ENCODE measurements at places on chromosomes 6 and 20.
A peak's percentile ranks its signal among the peaks of the same experiment; 100 is the strongest.

DNA sequence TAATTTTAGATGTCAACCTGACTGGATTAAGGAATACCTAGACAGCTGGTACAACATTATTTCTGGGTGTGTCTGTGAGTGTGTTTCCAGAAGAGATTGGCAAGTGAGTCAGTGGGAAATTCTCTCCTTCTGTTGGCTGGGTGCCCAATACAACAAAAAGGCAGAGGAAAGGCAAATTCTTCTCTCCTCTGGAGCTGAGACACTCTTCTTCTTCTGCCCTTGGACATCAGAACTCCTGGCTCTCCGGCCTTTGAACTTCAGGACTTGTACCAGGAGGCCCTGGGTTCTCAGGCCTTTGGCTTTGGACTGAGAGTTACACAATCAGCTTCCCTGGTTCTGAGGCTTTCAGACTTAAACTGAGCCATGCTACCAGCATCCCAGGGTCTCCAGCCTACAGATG lies 7.8 kb upstream of the BTN3A1 start:
- no peak for DNase-seq

- DNase-seq, result no peak
These were observed 133.1 kb downstream of the ALDH8A1 start for GRCh38 chr6:134816780-134817179.

DNA sequence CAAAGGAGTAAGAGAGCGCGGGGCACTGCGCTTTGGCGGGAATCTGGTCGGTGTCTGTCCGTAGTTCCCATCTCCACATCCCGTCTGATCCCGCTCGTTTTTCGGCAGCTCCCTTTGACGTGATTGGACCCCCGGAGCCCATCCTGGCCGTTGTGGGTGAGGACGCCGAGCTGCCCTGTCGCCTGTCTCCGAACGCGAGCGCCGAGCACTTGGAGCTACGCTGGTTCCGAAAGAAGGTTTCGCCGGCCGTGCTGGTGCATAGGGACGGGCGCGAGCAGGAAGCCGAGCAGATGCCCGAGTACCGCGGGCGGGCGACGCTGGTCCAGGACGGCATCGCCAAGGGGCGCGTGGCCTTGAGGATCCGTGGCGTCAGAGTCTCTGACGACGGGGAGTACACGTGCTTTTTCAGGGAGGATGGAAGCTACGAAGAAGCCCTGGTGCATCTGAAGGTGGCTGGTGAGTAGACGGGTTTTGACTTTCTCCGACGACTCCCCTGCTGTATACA lies 1.4 kb downstream of the BTN1A1 start:
- DNase-seq, result peak; percentile 37

- DNase-seq, result no peak
These were observed 824.8 kb upstream of the FLRT3 start for GRCh38 chr20:15162079-15162647.

- DNase-seq, result no peak
These were observed 30.8 kb downstream of the METTL24 start for GRCh38 chr6:110327391-110327790.

DNA sequence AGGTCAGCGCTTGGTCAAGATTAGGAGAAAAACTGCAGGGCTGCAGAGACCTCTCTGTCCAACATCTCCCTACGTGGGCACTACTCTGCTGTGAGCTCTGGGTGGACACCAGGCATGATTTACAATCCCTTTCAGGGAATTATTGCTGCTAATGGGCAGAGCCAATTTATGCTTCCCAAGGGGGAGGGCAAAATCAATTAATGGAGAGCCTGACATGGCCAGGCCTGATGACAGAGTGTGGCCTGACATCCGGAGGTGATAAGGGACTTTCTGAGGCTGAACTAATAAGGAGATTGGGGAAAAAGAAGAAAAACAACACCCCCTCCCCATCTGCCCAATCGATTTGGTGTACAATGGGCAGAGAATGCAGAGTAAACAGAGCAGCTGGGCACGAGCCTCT lies 5.0 kb upstream of the KCNK16 start:
- DNase-seq, result no peak

GRCh38 chr20:56637576-56637975 lies 8.5 kb downstream of the TFAP2C start:
- no peak for DNase-seq

DNA sequence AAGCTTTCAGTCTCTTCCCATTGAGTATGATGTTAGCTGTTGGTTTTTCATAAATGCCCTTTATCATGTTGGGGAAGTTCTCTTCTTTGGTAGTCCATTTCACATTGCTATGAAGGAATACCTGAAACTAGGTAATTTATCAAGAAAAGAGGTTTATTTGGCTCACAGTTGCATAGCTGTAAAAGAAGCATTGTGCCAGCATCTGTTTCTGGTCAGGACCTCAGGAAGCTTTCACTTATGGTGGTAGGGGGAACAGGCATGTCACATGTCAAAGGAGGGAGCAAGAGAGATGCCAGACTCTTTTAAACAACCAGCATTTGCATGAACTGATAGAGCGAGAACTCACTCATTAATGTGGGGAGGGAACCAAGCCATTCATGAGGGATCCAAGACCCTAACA lies 48.0 kb upstream of the MAPK13 start:
- DNase-seq, result no peak

GRCh38 chr6:136846046-136846445 lies 23.7 kb downstream of the PEX7 start:
- DNase-seq, result no peak

DNA sequence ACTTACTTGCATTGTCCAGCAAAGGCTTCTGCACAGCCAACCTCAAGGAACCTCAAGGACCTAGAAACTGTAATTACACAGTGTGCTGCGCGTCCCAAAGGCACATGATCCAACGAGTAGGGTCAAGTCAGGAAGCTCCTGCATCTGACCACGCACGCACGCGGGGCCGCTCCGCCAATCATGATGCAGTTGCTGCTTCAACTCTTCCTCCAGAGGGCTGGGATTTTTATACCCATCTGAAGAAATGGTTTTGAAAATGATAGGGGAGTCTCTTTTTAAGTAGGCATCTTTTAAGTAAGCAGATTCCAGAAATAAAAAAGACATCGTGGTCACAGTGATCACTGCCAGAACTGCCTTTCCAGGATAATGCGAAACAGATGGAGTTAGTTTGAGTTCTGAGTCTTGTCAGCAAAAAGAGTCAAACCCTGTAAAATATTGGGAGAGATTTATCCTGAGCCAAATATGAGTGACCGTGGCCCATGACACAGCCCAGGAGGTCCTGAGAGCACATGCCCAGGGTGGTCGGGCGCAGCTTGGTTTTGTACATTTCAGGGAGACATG lies 34.0 kb downstream of the KIF25 start:
- DNase-seq, result no peak

DNA sequence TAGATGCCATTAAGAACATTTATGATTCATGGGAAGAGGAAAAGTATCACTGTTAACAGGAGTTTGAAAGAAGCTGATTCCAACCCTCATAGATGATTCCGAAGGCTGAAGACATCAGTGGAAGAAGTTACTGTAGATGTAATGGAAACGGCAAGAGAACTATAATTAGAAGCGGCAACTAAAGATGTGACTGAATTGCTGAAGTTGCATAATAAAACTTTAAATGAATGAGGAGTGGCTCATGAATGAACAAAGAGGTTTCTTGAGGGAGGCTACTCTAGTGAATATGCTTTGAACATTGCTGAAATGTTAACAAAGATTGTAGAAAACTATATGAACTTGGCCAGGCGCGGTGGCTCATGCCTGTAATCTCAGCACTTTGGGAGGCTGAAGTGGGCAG lies 84.1 kb downstream of the PHIP start:
- no peak for DNase-seq

- DNase-seq, result no peak
These were observed 191.6 kb downstream of the ADAT2 start for GRCh38 chr6:143258945-143259344.

- DNase-seq, result no peak
These were observed 29.7 kb downstream of the MC3R start for GRCh38 chr20:56278196-56278595.

- no peak for DNase-seq
These were observed 155.4 kb upstream of the BMP2 start for GRCh38 chr20:6611911-6612605.

GRCh38 chr6:143700684-143701348 lies 23.1 kb downstream of the PHACTR2 start:
- no peak for DNase-seq

- DNase-seq, result no peak
These were observed 10.9 kb downstream of the TPBG start for GRCh38 chr6:82374516-82374915.

GRCh38 chr20:59184880-59185447 lies 21.3 kb downstream of the ZNF831 start:
- DNase-seq, result no peak

GRCh38 chr6:24673625-24674024 lies 6.7 kb downstream of the ACOT13 start:
- no peak for DNase-seq

DNA sequence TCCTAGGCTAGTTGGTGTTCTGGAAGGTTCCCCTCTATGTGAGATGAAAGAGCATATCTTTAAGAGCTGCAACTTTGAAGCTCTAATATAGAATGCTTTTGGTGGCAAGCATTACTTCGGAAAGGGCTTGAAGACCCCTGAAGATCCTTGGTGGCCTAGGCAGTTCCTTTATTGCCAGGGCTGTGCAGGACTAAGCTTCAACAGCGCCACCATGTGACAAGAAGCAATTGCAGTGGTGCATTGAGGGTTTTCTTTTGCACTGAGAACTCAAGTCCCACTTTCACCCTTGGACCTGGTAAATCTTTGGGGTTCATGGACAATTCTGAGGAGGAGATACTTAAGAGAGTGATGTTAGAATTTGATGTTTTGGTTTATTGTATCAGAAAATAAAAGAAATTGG lies 237.4 kb upstream of the GMDS start:
- DNase-seq, result no peak

DNA sequence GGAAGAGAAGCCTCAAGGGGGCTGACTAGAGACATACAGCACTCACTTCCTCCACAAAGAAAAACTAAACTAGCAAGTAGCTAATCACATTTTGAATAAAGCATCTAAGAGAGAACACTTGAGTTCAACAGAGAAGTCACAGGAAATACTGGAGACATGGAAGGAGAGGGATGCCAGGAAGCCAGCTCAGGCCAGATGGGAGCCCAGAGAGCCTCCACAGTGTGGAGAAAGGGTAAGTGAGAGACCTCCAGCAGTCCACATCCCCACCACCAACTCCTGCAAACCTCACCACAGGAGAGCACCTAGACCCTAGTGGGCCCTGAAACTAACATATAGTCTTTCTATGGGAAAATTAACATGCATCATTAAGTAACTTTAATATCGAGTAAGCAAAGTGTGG lies 79.2 kb downstream of the EPM2A start:
- no peak for DNase-seq

DNA sequence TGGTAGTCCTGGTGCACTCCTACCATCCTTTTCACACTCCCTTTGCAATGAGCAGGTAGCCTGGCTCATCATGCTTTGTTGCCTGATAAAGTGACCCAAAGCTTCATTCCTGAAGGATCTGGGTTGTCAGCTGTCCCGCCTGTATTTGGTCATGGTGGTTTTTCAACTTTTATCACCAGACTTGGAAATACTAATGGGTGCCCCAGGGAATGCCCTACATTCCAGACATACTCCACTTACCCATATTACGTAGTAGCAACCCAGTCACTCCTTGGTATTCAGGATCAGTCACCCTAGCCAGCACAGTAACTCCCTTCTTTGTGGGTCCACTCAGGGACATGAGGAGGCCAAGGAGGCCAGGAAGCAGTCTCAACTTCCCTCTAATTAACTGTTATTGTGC lies 199.2 kb downstream of the MAFB start:
- no peak for DNase-seq

DNA sequence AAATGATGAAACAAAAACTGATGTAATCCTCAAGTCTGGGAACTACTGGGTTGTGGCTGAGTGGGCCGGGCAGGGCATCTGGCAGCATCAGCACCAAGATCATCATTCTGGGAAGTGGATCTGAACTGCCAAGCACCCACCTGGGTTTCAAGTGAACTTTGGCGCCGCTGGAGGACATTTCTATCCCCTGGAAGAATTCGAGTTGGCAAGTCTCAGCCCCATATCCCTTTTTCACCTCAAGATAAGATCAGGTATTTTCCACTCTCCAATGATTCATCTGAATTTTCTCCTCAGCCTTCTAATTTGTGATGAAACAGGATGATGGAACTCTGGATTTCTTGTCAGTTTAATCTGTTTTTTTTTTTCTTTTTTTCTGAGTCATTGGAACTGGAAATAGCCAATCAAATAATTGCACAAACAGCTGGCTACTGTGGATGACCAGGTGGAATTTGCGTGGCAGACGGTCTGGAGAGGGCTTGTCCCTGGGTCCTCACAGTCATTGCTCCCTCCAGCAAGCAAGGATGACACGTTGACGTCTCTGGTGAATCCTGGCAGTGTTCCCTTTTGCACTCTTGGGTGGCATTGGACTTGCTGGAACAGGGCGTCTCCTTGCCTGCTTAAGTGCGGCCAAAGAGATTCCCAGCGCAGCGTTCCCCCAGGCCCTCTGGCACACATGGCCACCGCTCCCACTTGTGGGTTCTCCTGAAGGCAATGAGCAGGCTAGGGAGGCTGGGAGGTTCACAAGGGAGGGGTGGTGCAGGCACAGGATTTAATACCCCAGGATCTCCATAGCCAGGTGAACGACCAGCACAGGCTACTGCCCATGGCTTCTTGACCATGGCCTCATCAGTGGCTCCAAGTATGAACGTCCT lies 80.4 kb downstream of the DHX35 start:
- no peak for DNase-seq

DNA sequence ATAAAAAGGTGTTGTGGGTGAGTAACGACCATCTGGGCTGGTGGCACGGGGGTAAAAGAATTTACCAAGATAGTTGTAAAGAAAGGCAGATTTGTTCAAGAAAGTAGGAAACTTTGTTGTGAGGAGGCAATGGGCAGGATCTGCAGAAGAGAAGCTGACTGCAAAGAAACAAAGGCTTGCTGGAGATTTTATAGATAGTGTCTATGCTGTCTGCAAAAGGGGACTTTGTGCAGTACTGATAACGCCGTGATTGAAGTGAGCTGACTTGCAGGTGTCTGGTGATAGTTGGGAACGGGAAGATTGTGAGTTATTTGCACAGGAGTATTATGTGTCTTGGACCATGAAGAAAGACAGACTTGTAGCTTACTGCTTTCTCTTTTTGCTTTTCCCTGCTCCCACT lies 36.8 kb upstream of the GSTA3 start:
- no peak for DNase-seq

GRCh38 chr6:85130743-85131142 lies 319.1 kb upstream of the NT5E start:
- no peak for DNase-seq

- no peak for DNase-seq
These were observed 82.6 kb downstream of the DOK5 start for GRCh38 chr20:54557806-54558590.

DNA sequence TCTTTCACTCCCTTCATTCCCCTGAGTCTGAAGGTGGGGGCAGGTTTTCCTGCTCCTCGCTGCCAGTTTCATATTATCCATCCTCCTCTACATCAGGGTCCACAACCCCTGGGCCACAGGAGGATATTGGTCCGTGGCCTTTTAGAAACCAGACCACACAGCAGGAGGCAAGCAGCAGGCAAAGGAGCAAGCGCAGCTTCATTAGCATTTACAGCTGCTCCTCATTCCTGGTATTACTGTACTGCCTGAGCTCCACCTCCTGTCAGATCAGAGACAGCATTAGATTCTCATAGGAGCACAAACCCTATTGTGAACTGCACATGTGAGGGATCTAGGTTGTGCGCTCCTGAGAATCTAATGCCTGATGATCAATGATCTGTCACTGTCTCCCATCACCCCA lies 380.3 kb downstream of the ARHGAP18 start:
- no peak for DNase-seq

GRCh38 chr6:53437557-53438202 lies 88.9 kb upstream of the ELOVL5 start:
- DNase-seq, result no peak

All from activated B cell treated with CpG ODN at 0.5 μM for 24 hours (primary cell).